G401 (cell line): ENCODE measurements at places on chromosomes 3 and 15. TPM values are rescaled to one million over a fixed set of nuclear protein-coding genes. Genes with fewer than 3 reads are reported as not detected.

- DNase-seq, result peak; percentile 23
These were observed 89.7 kb upstream of the CMC1 start for GRCh38 chr3:28151608-28152228.

The NEO1 gene
- total RNA-seq, result 0.81 and 0.98 TPM in 2 replicates

DNA sequence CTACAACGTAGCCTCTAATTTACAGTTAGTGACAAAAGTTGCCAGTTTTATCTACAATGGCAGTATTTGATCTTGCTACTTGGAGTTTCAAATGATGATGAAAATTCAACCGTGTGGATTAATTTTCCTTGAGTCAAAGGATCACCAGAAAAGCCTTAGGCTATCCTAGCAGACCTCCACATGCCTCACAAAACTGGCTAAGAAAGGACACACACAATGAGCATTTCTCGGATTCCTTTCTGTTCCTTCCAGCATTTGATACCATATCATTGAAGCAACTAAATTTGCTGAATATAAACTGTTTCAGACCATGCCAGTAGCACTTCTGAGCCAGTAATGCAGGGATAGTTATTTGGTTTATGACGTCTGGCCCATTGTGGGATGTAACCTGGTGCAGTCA, 587.4 kb upstream of the MDFIC2 start:
- no peak for DNase-seq

GRCh38 chr3:112407888-112408702, 75.1 kb downstream of the CD200 start:
- no peak for DNase-seq

The CRYGS gene
- total RNA-seq, result 0.37 and 2.0 TPM in 2 replicates

The CPNE9 gene
- total RNA-seq, result 0.80 and 3.9 TPM in 2 replicates

The SLC9C1 gene
- total RNA-seq, result not detected in 2 replicates

DNA sequence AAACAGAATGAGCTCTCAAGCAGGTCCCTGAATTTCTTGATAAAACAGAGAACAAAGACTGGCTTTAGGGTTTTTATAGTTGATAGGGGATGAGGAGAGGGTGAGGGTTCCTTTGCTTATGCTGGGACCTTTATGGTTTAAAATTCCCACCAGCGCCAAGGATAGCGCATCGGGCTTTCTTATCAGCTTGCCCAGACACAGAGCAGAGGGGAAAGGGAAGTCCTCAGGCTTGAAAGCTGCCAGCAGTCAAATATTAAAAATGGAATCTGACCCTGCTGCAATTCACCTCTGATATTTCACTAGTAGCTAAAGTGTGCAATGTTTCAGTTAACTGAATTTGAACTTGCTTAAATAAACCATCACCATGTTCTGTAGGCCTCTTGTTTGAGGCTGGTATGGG, 55.0 kb upstream of the EPHA3 start:
- no peak for DNase-seq

GRCh38 chr3:46122091-46122490, 86.0 kb downstream of the CCR1 start:
- no peak for DNase-seq

DNA sequence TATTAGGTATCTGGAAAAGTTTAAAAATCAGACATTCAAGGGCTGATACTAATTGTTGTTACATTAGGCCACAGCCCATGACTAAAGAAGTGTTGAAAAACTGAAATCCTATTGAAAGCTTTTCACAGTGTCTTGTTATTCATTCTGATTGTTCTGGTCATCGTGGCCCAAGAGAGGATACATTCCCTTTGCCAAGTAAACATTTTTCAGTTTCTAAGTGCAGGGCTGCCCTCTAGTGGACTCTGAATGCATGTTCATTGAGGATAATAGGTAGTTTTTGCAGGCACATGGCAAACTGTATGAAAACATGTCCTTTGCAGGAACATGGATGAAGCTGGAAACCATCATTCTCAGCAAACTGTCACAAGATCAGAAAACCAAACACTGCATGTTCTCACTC, 181.1 kb downstream of the MYRIP start:
- DNase-seq, result no peak

- DNase-seq, result peak; percentile 81
These were observed 175.3 kb downstream of the PLCL2 start for GRCh38 chr3:17059989-17060550.

The DUOXA1 gene
- total RNA-seq, result not detected in 2 replicates

The ACKR2 gene
- not detected in 2 replicates for total RNA-seq

DNA sequence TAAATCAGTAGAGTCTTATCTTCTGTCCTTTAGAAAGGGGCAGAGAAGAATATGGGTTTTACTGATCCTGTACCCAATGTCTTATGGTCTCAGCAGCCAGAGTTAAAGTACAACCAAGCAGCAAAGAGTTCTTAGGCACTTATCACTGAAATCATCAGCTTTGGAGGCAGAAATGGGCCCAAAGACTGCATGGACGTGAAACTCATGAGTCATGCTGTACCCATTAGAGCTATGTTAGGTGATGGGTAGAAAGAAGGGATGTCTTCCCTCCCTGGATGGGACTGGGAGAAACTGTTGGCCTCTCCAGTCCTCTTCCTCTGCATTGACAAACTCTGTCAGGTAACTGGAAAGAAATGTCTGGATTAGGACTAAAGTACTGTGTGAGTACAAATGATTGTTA, 63.4 kb downstream of the EOMES start:
- no peak for DNase-seq

DNA sequence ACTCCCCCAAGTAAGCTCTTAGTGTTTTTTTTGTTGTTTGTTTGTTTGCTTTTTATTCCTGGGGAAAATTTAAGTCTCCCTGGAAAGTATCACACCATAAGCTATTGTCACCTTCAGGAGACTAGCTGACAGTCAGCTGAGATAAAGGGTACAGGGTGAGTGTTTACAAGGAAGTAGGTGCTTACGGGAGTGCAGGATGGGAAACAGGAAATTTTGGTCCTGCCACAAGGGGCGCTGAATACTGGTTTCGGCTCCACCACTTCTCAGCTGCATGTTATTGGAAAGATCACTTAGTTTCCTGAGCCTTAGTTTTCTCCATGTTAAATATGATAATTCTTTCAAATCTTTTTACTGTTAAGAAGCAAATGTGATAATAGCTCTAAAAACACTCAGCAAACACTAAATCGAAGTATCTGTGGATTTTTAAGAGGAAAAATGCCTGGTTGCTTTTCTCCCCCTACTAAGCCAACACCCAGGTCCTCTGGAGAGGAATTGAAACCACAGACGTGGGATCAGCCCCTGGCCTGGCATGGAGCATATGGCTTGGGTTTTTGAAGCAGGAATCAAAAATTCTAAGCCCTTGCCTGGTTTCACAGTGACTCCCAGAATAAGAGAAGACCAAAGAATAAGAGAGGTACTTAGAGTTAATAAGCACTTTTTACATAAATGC, 90.7 kb downstream of the SCN11A start:
- peak; percentile 8 for DNase-seq

The NR1D2 gene
- total RNA-seq, result 7.9 and 21.4 TPM in 2 replicates

GRCh38 chr3:38755130-38755529, 60.9 kb downstream of the SCN10A start:
- no peak for DNase-seq

- no peak for DNase-seq
These were observed 73.9 kb upstream of the TMEM108 start for GRCh38 chr3:132964266-132964665.

The GRK7 gene
- total RNA-seq, result not detected in 2 replicates

The TMC3 gene
- not detected in 2 replicates for total RNA-seq

DNA sequence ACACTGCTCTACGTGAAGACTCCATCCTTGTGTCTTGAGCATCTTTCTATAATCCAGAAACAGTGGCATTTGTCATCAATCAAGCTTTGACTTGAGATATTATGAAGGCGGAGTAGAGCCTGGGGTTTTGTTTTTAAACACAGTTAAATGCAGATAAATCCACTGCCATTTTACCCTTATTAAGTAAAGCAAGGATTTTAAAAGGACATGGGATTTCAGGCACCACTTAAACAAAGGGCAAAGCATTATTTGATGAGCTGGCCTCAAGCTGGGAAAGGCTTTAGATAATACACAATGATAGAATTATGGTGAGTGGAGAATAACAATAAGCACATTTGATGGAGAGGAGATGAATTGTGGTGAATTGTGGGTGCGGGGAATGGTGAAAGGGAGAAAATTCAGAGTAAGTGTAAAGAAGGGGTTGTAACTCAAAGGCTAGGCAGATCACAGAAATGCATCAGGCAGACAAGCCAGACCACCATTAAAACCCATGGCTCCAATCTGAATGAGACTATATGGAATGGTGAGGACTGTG, 54.9 kb upstream of the GLCE start:
- DNase-seq, result no peak

The GRIP2 gene
- total RNA-seq, result 1.1 and 1.4 TPM in 2 replicates

The EIF1B gene
- total RNA-seq, result 24.4 and 34.2 TPM in 2 replicates

DNA sequence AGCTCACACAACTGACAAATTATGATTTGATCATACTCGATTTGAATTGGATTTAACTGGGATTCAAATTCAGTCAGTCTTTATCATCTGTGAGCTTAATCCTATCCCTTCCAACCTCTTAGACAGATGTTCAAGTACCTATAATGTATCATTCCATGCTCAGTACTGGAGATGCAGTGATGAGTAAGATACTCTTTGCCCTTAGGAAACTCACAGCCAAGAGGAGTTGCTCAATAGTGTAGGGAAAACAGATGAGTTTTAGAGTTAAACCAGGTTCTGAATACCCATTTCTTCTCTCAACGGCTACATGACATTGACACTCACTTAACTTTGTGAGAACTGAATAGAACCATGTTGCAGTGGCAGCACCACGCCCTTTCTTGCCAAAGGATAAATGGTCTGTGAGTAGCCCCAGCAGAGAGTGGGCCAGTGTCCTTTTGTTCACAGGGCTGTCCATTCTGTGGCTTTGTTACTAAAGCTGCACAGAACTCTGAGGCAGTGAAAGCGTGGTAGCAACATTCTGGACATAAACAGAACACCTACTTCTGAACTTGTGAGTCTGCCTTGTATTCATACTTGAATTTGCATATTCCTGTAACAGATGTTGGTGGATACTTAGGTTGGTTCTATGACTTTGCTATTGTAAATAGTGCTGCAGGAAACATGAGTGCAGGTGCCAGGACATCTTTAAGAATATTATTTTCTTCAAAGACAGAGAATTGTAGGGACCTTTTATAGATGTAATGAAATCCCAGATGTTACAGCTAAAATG, 91.6 kb downstream of the RASA2 start:
- no peak for DNase-seq

The NTRK3 gene
- total RNA-seq, result 2.5 and 6.8 TPM in 2 replicates

The C15orf61 gene
- total RNA-seq, result 18.5 and 19.9 TPM in 2 replicates

The GOLGA8H gene
- not detected in 2 replicates for total RNA-seq

DNA sequence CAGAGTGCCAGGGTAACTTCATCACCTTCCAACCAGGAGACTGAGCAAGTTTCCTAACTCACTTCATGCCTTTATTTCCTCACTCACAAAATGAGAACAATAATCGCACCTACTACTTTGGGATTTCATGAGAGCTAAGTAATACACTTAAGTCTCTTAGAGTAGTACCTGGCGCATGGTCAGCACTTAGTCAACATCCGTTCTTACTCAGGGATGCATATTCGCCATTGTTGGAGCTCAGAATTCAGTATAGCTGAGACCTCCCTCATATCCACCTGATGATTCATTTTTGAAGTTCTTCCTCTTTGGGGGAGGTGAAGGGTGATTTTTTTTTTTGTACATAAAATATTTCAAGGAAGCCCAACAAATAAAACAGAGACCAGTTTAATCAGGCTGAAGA, 188.2 kb downstream of the AGBL1 start:
- DNase-seq, result no peak

The CFAP100 gene
- not detected in 2 replicates for total RNA-seq

DNA sequence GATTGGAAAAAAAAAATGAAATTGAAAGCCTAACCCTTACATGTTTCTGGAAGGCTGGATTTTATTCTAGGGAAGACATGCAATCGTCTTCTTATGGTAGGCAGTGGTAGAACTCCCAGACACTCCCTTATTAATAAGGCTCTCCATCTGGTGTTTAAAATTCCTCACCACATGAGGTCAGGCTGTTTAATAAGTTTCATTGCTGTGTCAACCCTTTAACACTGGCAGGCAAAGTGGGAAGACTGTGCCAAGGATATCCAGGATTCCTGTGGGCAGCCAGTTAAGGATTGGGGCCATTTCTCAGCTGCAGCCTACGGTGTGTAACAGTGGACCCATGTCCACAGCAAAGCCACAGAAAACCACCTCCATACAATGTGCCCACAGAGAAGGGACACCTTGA, 225.5 kb upstream of the CHRM5 start:
- peak; percentile 83 for DNase-seq

DNA sequence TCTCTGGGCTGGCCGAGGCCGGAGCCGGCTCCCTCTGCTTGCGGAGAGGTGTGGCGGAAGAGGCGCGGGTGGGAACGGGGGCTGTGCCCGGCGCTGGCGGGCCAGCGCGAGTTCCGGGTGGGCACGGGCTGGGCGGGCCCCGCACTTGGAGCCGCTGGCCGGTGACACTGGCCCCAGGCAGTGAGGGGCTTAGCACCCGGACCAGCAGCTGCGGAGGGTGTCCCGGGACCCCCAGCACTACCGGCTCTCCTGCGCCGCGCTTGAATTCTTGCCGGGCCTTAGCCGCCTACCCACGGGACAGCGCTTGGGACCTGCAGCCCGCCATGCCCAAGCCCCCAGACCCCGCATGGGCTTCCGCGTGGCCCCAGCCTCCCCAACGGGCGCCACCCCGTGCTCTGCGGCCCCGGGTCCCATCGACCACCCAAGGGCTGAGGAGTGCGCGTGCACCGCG, 736.3 kb upstream of the ARRDC4 start:
- DNase-seq, result no peak

DNA sequence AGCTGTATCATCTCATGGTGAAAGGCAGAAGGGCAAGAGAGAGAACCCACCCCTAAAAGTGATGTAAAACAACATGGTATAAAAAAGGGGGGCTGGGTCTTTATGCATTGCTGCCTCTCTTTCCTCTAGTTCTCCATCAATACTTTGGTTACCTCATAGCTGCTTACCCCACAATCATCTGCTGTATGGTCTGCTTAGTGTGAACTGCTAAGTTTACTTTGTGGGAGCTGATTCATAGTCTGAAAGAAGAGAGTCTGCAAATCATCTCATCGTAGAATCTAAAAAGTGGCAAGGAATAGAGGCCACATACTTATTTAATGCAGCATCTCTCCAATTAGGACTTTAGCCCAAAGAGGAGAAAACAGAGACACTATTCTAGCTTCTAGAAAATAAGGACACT, 546.8 kb downstream of the GBE1 start:
- no peak for DNase-seq

The FBXW12 gene
- 0.68 TPM in 1 of 2 replicates, not detected in the other for total RNA-seq
